ENCODE measurements at places on chromosomes 16 and 17. TPM values are rescaled to one million over a fixed set of nuclear protein-coding genes. Genes with fewer than 3 reads are reported as not detected.

DNA sequence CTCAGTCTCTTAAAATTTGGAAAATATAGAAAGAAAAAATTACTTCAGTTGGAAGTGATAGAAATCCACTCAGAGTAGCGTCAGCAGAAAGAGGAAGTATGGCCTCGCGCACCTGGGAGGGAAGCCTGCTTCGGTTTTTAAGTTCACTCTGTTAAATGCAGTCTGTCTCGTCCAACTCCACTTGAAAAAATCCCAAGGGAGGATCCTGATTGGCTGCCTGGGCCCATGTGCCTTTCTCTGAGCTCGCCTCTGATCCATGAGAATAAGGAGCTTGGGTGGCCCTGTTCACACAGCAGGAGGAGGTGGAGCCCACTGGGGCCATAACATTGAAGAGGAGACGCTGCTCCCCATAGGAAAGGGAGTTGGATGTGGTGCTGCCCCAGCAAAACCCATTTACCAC is 40.7 kb downstream of the DNAJA2 start:
- DNase-seq = no peak

CA10 gene
- not detected for total RNA-seq

MLKL gene
- total RNA-seq = 4.6 TPM

- DNase-seq = peak; percentile 66
These were observed 239.2 kb upstream of the MAF start for GRCh38 chr16:79839466-79840341.

GRCh38 chr16:79563921-79564320 is 36.6 kb downstream of the MAF start:
- DNase-seq = no peak

- DNase-seq = peak; percentile 46
These were observed 117.8 kb downstream of the SLC39A11 start for GRCh38 chr17:72974605-72975232.

DNA sequence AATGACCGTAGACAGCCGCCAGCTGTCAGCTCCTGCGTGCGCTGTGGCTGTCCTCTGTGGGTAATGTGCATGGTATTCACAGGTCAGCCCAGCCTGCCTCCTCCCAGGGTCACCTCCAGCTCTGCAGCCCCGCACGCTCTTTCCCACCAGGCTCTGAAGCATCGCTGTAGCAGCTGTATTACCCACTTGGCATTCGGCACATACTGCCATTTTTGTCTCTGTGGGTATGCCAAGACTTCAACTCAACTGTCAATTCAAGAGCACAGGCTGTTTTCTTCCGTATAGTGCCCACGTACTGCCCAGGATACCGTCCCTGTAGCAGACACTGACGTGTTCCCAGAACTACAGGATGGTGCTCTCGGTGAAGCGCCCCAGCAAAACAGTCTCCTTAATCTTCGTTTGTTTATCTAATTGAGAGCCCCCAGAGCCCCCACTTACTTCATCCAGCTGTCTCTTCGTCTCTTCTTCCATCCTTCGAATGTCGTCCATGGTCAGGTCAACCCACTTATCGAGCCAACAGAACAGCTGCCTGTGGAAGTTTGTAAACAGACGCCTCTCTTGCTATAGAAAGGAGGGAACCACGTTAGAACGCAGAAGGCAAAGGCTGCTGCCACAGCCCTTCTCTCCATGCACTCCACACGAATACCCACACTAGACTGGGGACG is 17.4 kb upstream of the INPP5K start:
- DNase-seq = no peak

CD300H gene
- total RNA-seq = not detected

- DNase-seq = no peak
These were observed 71.3 kb upstream of the CDH5 start for GRCh38 chr16:66295213-66295612.

CLDN6 gene
- not detected for total RNA-seq

- peak; percentile 68 for DNase-seq
These were observed 176.4 kb upstream of the GSE1 start for GRCh38 chr16:85436636-85437165.

GRCh38 chr16:29825145-29826044 is 5.1 kb downstream of the MVP start:
- DNase-seq = peak; percentile 91

NPIPB9 gene
- total RNA-seq = 1.7 TPM

DNA sequence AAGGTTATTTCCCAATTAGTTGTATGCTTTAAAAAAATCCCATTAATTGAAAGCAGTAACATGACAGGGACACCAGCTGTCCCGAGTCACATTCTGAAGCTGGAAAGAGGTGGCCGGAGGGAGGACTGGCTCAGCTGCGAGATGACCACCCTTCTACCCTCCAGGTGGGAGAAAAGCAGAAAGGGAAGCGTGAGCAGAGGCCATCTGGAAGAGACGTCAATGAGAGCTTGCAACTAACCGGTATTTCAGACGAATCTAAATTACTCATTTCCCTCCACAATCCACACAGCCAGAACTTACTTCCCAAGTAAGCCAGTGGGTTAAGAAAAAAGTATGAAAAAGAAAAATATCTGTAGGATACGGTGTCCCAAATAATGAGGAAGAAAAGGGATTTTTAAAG is 28.5 kb upstream of the SLC38A8 start:
- DNase-seq = no peak

- DNase-seq = peak; percentile 56
These were observed 8.3 kb upstream of the ITGA3 start for GRCh38 chr17:50047488-50048126.

ACAP1 gene
- 2.1 TPM for total RNA-seq

- no peak for DNase-seq
These were observed 4.6 kb upstream of the MFSD6L start for GRCh38 chr17:8803531-8804420.

GRCh38 chr17:48491527-48492273 is 39.1 kb downstream of the HOXB1 start:
- no peak for DNase-seq

GRCh38 chr17:5745111-5745813 is 161.0 kb upstream of the NLRP1 start:
- no peak for DNase-seq

DNA sequence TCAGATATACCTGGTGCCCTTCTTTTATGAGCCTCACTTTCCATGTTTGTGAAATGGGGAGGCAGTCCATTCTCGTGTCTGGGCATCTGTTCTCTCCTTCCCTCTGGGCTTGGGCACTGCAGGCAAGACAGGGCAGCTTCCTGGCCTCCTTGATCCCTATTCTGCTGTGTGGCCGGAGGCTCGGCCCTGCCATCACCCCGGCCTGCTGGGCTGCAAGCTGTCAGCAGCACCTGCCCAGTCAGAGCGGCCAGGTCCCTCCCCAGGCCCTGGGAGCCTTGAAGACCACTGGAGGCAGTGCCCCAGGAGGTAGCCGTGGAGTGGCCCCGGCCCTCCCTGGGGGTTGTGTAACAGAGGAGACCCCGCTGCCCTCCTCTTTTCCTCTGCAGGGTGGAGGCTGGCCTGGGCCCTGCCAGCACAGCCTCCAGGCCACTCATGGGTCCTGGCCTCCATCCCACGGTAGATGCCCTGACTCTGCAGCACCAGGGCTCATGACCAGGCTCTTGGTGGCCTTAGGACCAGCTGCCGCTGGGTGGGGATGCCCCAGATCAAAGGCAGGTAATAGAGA is 9.2 kb downstream of the KCNJ12 start:
- no peak for DNase-seq

DNA sequence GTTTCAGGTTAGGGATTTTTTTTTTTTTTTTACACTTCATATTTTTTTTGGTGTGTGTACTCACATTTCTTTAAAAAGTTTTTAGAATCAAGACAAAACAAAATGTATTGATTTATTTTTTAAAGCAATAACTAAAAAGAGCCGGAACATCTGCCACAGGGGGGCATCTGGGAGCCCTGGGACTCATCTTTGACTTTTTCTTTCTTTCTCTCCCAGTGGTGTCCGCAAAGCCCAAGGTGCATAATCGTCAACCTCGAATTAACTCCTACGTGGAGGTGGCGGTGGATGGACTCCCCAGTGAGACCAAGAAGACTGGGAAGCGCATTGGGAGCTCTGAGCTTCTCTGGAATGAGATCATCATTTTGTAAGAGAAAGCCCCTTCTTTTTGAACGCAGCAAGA is 36.3 kb downstream of the WWP2 start:
- peak; percentile 7 for DNase-seq

DNA sequence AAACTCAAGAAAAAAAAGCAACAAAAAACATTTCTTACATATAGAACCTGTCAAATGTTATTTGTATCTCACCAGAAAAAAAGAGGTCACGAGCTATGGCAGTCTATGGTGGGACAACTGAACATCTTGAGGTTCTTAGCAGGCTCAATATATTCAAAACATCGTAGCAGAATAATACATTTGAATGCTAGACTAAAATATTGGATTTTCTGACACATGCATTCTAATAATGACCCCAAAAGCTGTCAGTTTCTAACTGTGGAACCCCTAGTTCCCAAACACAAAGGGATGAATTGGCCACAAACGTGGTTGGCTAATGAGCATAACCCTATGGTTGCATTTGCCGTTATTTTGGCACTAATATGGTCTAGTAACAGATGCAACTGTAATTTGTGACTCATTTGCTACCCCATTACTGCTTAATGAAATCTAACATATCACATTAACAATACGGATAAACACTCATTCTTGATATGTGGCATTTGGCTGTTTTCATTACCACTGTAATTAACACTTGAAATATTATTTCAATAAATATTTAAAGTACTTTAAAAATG is 81.2 kb downstream of the TOX3 start:
- no peak for DNase-seq

DNA sequence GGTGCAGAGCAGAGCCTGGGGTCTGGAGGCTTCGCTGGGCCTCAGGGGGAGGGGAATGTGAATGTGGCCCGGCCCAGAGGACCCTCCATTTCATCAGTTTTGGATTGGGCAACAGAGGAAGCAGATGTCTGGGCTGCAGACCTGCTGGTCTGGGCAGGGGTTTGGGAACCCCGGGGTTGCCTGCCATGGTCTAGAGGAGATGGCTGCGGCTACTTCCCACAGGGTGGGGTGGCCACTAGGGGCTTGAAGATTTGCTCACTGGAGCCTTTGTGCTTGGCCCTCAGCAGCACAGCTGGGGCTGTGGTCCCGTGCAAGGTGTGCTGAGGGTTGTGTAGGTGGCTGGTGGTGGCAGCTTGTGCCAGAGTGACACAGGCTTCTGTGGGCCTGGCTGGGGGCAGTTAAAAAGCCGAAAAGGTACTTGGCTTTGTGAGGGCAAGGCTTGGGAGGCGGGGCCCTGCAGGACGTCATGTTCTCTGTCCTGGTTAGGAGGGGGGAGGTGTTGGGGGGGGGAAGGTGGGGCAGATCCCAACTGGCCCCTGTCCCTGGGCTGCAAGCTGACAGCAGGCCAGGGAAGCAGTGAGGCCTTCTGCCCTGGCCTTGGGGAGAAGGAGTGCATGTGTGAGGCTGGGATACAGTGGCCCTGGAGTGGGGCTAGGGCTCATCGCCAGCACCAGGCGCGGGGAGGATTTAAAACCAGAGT is 98.0 kb downstream of the KPNA2 start:
- DNase-seq = no peak

ASGR1 gene
- total RNA-seq = 0.66 TPM

DNA sequence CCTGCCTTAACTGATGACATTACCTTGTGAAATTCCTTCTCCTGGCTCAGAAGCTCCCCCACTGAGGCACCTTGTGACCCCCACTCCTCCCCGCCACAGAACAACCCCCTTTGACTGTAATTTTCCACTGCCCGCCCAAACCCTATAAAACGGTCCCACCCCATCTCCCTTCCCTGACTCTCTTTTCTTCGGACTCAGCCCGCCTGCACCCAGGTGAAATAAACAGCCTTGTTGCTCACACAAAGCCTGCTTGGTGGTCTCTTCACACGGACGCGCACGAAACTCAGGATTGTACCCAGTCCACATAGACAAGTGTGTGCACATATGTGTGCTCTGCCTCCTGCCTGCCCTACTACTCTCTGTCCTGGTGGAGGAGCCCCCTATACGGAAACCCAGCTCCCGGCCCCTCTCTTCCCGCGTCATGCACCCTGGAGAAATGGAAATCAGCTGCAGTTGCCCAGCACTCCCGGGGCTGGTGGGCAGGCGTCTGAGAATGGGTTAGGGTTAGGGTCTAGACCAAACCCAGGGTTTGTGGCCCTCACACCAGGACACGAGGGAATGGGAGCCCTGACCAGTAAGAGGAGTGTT is 2.4 kb upstream of the RHBDF1 start:
- no peak for DNase-seq

DNA sequence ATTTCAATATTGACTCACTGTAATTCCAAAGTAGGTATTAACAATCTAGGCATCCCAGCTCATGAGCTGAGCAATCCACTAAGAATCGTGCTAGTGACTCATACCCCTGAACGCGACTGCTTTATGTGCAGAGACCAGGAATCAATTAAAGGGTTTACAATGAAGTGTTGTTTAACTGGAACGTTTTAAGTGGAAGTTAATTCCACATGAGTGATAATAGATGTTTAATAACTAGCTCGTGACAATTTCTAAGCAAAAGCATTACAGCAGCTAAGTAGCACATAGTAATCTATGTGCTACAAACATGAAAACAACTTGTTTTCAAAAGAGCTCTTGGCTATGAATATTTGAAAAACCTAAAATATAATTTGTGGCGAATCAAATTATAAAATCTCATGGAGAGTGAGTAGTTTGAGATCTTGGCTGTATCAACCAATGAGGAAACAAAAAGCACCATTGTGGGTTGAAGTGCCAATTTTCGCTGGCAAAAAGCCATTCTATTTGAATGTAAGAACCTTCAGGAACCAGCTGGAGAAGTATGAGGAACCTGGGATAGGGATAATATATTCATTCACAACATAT is 9.4 kb downstream of the GJC1 start:
- DNase-seq = peak; percentile 83

PKMYT1 gene
- total RNA-seq = 0.26 TPM

GRCh38 chr17:80792373-80792781 is 199.3 kb upstream of the CHMP6 start:
- peak; percentile 9 for DNase-seq

- DNase-seq = no peak
These were observed 119.5 kb downstream of the AATF start for GRCh38 chr17:37068266-37068665.

- DNase-seq = no peak
These were observed 44.4 kb downstream of the BANP start for GRCh38 chr16:87995644-87996043.

GRCh38 chr16:17404941-17405689 is 65.6 kb downstream of the XYLT1 start:
- DNase-seq = peak; percentile 88

All from fibroblast of lung (primary cell).